Stimulated activated naive CD8-positive, alpha-beta T cell treated with anti-CD3 and anti-CD28 coated beads, Interleukin-15, Interleukin-2, amounts not matched to agents 100 U/mL and 50 U/mL, for 24 hours (primary cell): ENCODE measurements at places on chromosomes 7 and 10.
A peak's percentile ranks its signal among the peaks of the same experiment; 100 is the strongest.

- no peak for DNase-seq
Measured at GRCh38 chr10:89262086-89263051, 10.8 kb upstream of the LIPA start.

DNA sequence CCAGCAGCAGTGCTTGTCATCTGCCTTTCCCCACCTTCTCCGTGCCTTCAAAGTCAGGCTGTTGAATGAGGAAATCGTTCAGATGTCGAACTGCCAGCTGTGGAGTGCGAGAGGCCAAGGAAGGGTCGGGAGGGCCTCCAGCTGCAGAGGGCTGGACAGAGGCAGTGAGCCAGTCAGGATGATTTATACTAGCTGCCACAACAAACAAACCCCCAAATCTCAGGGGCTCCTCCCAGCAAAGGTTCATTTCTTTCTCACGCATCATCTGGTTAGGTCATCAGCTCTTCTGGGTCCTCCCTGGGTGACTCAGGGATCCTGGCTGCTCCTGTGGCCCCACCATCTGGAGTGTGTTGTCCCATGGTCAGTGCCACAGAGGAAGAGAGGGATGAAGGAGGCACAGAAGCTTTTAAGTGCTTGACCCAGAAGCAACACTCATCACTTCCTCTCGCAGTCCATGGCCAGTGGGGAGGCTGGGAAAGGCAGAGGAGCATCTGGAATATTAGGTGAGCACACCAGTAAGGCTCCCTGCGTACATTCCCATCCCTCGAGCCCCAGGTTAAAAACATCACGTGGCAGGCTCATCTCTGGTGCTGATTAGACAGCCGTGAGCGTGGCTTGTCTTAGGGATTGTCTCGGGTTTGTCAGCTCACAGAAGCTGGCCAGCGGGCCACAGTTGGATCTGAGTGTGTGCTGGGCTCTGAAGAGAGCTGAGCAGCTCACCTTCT, 140.7 kb downstream of the RGS10 start:
- DNase-seq, result no peak

GRCh38 chr7:129734400-129734799, 122.9 kb downstream of the NRF1 start:
- no peak for DNase-seq

DNA sequence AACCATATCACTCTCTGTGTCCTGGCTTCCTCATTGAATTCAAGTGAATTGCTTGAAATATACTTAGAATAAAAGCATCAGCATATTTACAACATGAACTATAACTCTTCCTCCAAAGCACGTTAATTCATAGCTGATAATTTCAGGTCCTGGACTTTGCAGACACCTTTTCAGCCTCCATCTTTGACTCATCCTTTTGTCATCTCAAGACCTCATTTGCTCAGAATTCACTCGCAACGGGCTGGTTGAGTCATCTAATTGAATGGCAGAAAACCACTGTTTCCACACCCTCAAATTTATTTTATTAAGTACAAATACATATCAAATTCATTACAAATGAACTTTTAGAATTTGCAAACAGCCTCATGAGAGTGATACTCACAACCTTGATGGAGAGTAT, 545.7 kb downstream of the GATA3 start:
- DNase-seq, result no peak

DNA sequence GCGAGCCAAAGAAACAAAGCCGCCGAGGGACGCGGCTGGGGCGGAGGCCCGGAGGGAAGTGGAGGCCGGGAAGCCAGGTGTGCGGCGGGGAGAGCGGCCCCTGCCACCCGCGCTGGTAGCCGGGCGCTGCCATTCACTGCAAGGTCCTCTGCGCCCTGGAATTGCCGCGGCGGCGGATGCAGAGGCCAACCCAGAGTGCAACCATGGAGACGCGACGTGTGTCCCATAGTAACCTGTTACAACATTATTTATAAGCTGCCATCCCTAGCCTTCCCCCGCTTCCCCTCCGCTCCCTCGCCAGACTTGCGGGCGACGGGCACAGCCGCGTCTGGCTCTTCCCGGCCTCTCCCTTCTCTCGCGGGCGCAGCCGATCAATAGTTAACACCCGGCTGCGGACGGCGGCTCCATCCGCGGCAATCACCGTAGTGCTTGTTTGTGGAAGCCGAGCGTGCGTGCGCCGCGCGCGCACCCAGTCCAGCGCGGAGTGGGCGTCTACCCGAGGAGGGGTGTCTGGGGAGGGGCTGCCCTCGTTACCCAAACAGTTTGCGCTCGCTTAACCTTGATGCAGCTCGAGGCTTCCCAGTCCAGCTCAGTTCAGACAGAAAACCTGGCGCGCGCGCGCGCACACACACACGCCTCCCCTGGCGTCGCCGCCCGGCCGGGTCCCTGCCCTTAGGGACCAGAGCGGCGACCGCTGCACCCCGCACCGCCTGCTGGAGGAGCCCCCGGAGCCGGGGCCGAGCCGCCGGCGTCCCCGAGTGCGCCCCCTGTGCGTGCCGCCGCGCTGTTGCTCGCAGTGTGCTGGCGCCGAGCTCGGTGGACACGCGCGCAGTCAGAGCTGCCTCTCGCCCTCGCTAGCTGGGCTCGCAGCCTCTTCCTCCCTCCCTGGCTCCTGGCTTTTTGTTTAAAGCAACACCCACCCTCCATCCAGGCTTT, 165.4 kb upstream of the DPP6 start:
- no peak for DNase-seq

GRCh38 chr10:125778556-125778955, 2.9 kb upstream of the MMP21 start:
- DNase-seq, result no peak

GRCh38 chr10:44998146-44998631, 2.5 kb upstream of the ZNF22 start:
- DNase-seq, result no peak

DNA sequence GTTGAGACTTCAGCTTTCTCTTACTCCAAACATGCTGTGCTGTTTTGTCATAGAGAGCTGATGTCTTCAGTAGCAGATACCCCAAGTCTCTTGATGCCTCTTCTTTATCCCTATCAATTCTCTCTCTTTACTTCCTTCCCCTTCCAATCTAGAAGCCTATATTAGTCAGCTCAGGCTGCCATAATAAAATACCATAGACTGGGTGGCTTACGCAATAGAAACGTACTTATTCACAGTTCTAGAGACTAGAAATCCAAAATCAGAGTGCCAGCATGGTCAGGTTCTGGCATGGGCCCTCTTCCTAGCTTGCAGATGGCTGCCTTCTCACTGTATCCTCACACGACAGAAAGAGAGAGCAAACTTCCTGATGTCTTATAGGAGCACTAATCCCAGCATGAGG, 9.0 kb upstream of the GARS1 start:
- DNase-seq, result no peak

DNA sequence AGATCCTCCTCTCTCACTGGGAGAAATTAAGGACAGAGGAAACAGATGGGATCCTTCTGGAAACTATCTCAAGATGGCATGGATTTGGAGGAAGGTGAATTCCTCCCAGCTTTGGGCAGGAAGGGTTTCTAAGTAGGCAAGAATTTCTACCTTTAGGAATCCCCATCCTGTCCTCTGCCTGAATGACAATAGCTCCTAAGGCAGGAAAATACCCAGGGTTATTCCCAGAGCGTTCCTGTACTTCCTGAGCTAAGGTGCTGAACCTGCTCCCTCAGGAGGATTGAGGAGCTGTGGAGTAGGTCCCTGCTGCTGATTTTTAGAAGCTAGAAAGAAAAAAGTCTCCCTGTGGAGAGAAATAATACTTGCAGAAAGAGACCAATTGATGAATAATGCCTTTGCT, 568 bp downstream of the MGAM2 start:
- no peak for DNase-seq

DNA sequence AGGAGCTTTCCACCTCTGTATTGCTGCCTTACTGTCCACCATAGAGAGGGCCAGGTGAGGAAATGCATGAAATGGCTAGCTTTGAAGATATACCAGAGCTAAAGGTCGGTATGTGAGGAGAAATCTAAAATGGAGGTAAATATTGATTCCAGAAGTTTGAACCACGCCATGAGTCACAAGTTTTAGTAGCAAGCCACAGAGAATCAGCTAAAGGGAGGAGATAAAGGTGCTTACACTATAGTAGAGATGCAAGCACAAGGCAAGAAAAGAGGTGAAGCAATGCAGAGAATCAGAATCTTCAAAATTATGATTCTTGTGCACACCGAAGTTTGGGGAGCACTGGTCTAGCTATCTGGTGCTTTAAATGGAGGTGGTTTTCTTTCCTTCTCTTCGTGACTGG, 3.0 kb upstream of the GSAP start:
- DNase-seq, result no peak

GRCh38 chr10:117661316-117661715, 118.8 kb downstream of the EMX2 start:
- DNase-seq, result no peak

DNA sequence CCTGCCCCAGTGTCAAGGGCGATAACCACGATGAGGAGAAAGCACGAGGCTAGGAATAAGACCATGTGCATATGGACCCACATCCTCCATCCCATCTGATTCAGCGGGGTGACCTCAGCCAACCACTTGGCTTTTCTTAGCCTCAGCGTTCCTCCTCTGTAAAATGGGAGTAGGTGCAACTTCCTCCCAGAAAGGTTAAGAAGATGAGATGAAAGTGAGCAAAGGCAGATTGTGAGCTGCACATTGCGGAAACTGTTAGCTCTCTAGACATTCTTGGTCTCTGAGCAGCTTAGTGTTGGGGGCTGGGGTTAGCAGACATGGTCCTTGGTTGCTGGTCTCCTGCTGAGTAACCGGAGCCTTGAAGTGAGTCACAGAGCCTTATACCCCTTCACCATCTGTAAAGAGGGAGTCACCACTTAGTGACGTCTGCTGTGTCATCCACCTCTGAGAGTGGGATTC, 497.3 kb upstream of the GALNT17 start:
- DNase-seq, result peak; percentile 22

GRCh38 chr10:14562218-14563075, 212.2 kb downstream of the FAM107B start:
- no peak for DNase-seq

GRCh38 chr7:27970350-27970749, 210.2 kb downstream of the JAZF1 start:
- no peak for DNase-seq

GRCh38 chr7:113125728-113126127, 7.4 kb upstream of the SMIM30 start:
- no peak for DNase-seq

- DNase-seq, result no peak
Measured at GRCh38 chr10:29767968-29768367, 133.2 kb upstream of the SVIL start.

GRCh38 chr7:158424011-158424410, 163.6 kb downstream of the PTPRN2 start:
- no peak for DNase-seq

- DNase-seq, result no peak
Measured at GRCh38 chr10:100934084-100934659, 21.4 kb downstream of the SLF2 start.

DNA sequence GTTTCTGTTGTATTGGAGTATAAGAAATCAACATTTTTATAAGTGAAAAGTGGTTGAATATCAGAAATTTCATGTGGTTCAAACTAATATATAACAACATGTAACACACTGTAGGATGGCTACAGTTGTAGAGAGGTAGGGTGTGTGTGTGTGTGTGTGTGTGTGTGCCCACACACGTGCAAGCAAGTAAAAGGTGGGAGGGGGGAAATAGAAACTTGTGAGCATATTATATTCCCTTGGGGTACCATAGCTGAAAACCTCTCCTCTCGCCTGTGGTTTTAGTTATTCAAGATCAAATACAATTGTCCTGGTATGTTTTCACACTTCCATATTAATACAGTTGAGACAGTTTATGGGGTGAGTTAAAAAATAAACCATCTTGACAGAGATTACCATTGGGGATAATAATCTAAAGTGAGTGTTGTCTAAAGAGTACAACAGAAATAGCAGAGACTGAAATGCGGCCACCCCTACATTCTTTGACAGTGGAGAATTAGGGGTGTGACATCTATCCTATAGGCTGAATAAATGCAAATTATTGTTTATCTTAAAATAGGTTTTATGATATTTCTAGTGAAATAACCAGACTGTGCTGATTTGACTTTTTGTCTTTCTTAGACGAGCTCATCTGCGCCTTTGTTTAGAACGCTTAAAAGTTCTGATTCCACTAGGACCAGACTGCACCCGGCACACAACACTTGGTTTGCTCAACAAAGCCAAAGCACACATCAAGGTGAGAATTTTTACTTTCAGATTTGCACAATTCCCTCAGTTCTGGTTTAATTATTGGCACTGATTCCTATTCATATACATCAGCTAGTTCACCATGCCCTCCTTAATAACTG, 25.9 kb downstream of the SMNDC1 start:
- DNase-seq, result no peak

GRCh38 chr7:157377436-157378124, 40.8 kb downstream of the DNAJB6 start:
- DNase-seq, result no peak
